ENCODE measurements at places on chromosomes 6 and 20.
A peak's percentile ranks its signal among the peaks of the same experiment; 100 is the strongest.

- no peak for DNase-seq
Observed at GRCh38 chr20:58571356-58571692, 56.1 kb upstream of the APCDD1L start.

- DNase-seq: no peak
Observed at GRCh38 chr20:50804437-50805348, 9.8 kb downstream of the BCAS4 start.

DNA sequence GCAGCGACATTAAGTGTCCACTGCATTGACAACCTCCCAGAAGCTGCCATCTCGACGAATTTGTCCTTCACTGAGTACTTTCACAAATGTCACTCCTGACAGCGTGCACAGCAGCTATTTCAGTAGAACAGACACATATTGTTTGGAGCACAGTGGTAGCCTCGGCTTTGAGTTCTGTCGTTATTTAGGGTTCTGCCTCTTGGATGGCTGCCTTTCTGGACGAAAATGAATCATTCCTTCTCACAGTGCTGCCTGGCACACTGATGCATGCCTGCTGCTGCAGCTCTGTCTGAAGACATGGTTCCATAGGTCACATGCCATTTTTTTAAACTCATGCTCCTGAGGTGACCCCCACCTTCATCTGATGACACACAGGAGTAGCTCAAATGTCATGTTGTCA, 477.0 kb downstream of the C6orf118 start:
- DNase-seq: no peak

DNA sequence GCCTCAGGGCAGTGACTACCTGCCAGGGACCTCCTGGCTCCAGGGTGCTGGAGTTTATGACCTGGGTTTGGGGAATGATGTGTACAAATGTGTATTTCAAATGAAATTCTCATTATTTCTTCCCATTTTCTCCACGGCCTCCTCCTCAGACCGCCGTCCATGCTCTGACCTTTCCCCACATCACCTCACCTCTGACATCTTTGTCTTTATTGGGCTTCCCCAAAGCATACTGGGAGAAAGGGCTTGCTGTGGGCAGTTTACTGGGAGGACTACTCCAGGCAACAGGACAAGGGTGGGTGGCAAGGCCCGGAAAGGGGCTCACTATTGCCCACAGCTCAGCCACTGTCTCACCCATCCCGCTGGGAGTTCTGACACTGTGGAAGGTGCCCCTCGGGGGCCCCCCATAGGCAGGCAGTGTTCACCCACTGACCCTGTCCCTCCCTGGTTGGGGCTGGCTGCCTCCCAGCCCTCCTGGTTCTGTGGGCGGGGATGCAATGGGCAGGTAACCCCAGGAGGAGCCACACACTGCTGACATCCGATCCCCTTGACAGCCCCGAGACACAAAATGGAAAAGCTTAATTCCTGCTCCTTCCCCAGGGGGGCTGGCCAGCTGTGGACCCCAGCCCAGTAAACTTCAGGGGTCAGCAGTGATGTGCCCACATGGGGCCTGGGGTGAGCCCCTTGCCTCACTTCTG, 39.8 kb upstream of the CST7 start:
- no peak for DNase-seq

DNA sequence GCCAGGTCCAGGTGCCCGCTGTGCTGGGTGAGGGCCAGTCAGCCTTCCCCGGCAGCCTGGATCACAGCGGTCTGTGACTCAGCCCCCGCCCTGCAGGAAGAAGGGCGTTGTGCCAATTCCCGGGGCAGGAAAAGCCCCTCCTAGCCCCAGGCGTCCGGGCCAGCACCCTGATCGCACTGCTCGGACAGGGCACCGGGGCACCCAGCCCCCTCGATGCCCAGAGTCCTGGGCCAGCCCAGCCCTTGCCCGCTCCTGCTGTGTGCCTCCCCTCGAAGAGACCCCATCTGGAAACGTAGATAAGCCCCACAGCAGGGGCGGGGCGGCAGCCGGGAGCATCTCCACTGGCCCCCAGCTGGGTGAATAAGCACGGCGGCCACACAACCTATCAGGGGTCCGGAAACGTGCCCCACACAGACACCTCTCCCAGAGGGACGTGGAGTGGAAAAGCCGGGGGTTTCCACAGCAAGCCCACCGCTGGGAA, 9.9 kb downstream of the LAMA5 start:
- no peak for DNase-seq

GRCh38 chr20:5282561-5282960, 34.2 kb downstream of the PROKR2 start:
- DNase-seq: no peak

- peak; percentile 12 for DNase-seq
Observed at GRCh38 chr20:6074145-6074561, 20.3 kb upstream of the LRRN4 start.

DNA sequence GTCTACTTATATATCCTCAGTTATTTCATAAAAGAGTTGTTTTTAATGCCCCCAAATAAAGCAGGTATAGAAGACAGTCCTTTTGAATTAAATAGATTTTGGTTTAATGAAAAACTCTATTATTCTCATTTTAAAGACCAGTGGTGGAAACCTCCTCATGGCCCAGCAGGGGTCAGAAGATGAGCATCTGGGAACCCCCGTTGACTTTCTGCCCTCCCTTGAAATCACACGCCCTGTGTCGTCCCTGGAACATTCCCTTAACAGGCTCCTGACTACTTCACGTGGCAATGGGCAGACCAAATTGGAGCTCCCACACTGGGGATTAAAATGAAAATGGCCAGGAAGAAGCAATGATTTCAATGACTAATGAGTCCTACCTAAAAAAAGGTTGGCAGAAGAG, 220.9 kb downstream of the KIF16B start:
- DNase-seq: no peak

GRCh38 chr6:3438190-3439167, 18.4 kb downstream of the SLC22A23 start:
- no peak for DNase-seq

DNA sequence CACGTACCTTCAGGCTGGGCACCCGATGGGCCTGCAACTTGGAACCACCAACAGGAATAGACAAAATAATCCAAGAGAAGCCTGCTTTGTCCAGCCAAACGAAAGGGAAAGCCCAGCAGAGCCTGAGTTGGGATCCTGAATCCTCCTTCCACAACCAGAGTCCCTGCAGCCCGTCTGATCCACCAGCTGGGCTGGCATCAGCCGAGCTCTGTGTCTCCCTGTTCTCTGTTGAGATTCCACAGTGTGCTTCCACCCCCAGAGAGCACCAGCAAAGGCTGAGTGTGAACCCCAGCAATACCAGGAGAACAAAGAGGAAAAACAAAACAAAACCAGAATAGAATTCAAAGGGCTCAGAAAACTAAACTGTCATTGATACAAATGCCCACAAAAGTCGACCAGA, 104.2 kb upstream of the PRND start:
- DNase-seq: no peak

GRCh38 chr20:38601216-38602184, at the start of gene ARHGAP40:
ARHGAP40 (plus strand) TSS chr20:38601809.
- DNase-seq: peak; percentile 30

DNA sequence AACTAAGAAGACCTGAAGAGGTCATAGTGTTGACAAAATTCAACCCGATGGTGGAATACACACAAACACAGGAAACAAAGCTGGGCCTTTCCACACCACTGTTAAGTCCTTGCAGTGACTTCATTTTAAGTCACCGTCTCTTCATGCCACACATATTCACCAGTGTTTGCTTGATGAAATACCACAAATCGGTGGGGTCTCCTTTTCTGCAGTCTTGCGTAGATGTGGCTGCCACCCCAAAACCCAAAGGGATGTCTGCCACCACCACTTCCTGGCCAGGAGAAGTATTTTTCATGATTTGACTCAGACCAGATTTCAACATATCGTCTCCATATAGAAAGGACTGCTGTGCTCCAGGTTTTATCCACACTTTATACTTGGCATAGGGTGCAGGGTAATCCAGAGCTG, 11.0 kb upstream of the COL10A1 start:
- no peak for DNase-seq

DNA sequence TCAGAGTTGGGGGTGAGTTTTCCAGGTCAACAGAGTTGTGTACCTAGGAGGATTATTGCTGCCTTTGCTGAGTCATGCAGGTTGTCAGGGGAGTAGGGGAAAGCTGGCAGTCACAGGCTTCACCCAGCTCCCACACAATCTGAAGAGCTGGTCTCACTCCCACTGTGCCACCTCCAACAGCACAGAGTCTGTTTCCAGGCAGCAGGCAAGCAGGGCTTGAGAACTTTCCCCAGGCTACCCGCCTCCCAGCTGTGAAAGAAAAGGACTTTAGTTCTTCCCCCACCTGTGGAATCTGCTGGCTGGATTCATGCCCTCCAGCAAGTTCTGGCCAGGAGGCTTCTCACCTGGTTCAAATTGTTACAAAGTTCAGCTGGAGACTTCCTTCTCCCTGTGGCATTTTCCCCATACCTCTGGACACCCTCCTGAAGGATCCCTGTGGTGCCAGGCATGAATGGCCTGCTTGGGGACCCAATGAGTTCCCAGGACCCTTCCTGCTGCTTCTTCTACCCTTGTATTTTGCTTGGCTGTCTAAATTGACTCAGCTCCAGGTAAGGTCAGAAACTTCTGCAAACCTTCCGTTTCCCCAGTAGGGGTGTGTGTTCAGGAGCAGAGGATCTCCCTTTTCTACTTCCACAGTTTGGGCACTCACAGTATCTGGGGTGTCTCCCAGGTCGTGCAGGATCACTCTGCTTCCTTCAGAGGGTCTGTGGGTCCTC, 378.1 kb upstream of the MAN1A1 start:
- DNase-seq: no peak

- no peak for DNase-seq
Observed at GRCh38 chr6:288866-289265, 3.4 kb upstream of the DUSP22 start.

- DNase-seq: no peak
Observed at GRCh38 chr20:12775041-12775440, 233.7 kb upstream of the SPTLC3 start.

DNA sequence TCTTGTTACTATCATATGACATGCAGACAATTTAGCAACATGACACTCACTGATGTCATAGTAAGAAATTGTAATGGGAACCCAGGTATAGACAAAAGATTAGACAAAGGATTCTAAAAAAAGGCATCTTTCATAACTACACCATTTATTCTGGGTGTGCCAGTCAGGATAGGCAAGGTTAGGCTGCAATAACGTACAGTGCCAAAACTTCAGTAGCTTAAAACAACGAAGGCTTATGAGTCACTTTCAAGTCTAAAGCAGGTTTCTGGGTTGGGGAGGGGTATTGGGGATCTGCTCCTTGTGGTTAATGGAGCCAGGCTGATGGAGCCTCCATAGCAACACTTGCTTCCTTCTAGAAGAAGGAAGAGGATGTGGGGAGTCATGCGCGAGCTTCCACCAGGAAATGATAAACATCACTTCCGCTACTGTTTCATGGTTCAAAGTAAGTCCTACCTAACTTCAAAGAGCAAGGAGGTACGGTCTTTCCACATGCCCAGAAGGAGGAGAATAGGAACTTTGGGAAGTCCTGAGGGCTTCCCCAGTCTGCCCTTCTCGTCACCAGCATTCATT, 2.0 kb upstream of the GTSF1L start:
- DNase-seq: no peak

DNA sequence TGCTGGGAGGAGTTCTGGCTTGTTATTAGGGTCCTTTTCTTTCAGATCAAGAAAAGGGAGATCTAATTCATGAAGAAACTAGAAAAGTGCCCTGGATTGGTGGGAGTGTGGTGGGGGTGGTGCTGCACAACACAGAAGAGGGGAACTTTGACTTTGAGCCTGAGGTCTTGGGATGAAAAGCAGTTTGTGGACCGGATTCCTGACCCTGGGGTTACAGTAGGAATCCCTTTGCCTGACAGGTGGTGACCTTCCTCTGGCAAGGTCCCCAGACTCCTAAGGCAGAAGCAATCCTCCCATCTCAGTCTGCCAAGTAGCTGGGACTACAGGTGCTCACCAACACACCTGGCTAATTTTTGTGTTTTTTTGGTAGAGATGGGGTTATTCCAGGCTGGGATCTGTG, 45.3 kb upstream of the IER3 start:
- no peak for DNase-seq

DNA sequence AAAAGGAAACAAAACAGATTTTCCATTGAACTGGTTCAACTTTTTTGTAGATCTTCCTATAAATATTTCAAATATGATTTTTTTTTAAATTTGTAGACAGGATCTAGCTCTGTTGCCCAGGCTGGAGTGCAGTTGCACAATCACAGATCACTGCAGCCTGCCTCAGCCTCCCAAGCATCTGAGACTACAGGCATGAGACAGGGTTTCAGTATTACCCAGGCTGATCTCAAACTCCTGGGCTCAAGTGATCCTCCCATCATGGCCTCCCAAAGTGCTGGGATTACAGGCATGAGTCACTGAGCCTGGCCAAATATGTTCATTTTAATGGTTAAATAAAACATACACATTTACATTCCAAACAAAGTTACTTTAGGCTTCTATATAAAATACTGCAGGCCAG, 33.6 kb downstream of the SAMHD1 start:
- no peak for DNase-seq

- DNase-seq: no peak
Observed at GRCh38 chr20:16003310-16003709, 569.9 kb downstream of the KIF16B start.

GRCh38 chr20:1185316-1185741, 548 bp upstream of the TMEM74B start:
- DNase-seq: peak; percentile 35
